HFFc6 (cell line): ENCODE measurements at places on chromosomes 5 and 9.
A peak's percentile ranks its signal among the peaks of the same experiment; 100 is the strongest.

DNA sequence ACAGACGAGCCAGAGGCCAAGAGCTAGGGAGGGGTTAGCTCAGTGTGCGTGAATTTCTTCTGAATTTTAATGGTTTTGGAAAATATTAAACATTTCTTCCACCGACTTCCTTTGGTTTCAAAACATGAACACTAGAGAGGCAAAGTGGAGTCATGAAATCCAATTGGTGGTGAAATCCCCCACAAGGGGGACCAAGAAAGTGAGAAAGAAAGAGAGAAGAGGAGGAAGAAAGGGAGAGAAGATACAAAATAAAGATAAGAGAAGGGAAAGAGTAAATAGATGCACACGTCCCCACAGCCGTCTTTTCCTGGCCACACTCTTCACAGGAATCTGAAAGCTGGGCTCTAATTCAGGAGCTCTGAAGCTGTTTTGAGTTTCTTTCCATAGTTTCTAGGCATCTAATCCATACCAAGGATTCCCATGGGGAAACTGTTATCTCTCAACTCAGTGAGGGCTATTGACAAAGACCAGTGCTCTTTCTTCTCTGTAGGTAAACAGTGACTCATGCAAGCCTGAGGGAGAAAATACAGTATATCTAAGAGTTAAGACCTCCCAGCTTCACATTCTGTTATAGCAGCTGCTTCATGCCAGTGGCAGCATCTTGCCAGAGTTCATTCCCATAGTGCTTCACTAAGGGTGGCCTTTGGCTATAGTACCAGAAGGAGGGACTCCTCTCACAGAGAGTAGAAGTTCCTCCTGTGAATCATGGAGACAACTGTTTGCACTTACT is 115.8 kb upstream of the LIFR start:
- no peak for DNase-seq

- DNase-seq, result peak; percentile 16
Observed at GRCh38 chr5:71475788-71476384, 20.4 kb downstream of the BDP1 start.

DNA sequence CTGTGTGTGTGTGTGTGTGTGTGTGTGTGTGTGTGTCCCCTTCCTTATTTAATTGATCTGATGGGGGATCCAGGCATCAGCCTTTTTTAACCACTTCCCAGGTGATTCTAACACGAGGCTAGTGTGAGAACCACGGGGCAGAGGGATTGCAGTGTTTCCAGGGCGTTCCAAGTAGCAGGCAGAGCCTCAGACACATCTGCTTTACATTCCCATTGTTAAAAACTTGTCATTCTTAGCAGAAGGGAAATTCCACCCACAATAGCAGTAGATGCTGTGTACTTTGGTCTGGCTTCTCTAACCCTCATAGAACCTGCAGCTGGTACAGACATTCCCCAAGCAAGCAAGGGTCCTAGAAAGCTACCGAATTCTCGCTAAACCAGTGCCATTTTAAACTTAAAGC is 81.9 kb upstream of the SLC30A5 start:
- no peak for DNase-seq

- peak; percentile 10 for DNase-seq
Observed at GRCh38 chr5:169906745-169907649, 73.3 kb downstream of the INSYN2B start.

- no peak for DNase-seq
Observed at GRCh38 chr5:118440496-118440895, 547.9 kb downstream of the DTWD2 start.

GRCh38 chr9:93205045-93205768 is 21.3 kb downstream of the WNK2 start:
- DNase-seq, result peak; percentile 30

DNA sequence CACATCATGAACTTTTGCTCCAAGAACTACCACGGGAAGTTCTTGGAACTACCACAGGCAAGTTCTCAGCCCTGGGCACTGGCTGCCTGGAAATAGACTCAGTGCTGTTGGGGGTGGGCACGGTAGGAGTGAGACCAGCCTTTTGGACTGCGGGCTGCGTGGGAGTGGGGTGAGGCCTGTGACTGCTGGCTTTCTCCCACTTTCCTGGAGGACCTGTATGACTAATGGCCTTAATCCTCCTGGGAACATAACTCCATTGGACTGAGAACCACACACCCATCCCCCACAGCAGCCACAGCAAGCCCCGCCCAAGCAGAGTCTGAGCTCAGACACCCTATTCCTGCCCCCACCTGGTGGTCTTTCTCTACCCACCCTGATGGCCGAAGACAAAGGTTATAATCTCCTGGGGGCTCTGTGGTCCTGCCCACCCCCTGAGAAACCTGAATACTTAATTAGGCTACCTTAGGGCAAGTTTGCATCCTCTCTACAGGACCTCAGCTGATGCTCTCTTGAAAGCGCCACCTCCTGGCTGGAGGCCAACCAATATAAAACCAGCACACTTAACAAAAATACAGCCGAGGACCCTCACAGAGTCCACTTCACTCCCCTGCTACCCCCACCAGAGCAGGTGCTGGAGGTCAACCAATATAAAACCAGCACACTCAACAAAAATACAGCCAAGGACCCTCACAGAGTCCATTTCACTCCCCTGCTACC is 112.6 kb downstream of the CACNA1B start:
- no peak for DNase-seq

- no peak for DNase-seq
Observed at GRCh38 chr9:109409773-109410397, 88.2 kb downstream of the PTPN3 start.

DNA sequence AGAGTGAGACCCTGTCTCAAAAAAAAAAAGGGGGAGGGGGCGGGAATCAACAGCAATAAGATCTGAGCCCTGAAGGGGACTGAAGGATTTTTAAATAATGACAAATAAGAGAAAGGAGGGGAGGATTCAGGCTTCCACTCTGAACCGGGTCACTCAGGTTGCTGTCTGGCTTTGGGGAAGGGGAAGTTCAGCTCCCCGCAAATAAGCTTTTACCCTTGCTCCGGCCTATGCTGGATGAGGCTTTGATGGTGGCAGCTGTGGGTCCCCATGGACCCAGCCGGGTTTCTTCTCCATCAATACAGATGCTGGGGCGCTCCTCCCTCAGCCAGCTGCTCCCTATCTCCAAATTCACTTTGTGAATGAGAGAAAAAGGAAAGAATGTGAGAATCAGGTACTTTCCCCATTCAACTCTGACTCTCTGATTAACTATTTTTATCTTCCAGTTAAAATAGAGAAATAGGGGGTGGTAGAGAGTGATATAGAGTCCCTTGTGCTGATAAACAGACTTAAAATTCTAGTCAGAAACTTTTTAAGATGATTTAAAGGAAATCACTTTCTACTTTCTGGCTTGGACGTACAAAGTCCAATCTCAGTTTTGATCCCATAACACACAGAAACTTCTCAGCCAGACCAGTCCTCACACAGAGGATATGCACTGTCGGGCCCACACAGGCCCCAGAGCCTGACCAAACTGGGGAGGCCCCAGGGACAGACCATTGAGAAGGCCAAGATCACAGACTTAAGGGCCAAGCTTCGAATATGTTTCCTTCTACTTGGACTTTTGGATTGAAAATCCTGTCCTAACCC is 39.6 kb downstream of the C5orf15 start:
- DNase-seq, result no peak

GRCh38 chr9:71819115-71819739 is 50.9 kb upstream of the CEMIP2 start:
- DNase-seq, result peak; percentile 36

DNA sequence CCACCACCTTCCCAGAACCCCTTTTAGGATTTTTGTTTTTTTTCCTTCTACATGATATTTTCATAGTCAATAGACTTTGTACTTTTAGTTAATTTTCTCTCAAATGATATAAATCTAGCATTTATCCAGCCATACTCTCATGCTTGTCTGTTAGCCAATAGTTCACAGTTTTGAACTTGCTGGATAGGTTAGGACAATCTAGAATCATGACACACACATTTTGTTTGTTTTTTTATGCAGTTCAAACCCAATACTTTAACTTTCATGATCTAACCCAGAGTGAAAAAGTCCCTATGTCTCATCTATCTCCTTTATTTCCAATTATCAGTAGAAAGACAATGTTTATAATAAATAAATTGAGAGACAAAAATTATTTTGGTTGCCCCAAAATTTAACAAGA is 509.7 kb upstream of the DMAC1 start:
- DNase-seq, result no peak

DNA sequence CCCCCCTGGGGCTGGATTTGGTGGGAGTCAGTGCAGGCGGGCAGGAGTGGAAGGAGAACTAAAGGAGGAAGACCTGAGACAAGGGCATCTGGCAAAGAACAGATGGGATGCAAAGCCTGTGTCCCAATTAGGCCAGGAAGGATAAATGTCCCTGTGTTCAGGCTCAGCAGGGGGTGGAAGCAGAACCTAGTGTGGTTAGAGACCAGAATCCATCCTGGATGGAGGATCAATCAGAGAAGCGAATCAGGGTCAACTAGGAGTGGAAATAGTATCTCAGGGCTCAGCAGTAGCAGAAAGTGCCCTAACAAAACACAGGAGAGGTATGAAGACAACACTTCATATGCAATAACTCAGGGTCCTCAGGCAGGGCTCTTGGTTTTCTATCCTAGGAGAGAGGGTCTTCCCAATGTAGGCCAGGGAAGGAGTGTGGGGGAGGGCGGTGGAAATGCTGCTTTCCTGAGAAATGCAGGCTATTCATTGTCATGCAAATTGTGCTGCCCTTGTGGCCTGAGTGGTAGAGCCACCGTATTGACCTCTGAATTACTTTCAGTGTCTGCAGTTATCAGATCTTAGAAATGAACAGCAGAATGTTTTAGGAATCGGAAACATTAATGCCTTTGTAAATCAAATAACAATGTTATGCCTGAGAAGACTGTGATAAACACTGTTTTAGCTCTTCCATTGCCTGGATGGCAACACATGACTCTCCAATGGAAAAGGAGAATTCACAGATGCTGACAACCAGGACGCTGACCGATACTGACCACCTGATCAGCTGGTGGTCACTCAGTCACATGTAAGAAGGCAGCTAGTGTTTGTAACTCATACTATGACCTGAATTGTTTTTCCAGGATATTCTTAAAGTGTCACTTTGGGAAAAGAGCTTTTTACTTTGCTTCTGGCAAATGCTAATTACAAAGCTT is 323.6 kb downstream of the SEMA5A start:
- DNase-seq, result no peak

DNA sequence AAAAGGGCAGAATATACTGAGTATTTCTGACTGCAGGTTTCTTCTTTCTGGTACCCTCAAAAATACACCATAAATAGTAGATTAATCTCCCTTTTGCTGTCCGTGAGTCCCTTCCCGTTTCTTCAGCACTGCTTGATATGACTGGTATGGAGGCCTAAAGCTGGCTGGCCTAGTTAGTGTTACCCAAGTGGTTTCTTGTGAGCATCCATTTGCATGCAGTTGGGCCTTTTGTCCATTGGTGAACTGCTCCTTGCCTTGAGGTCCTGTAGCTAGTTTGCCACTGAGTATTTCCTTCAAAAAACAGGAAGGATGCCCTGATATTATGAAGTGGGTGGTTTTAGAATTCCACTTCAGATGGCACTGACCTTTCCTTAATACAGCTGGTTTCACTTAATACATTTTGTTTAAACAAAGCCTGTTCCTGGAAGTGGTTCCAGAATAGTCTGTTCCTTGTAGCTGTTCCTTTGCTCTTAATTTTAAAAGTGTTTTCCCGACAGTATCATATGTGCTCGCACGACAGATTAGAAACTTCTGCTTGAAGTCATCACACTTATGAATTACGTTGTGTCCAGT is 40.0 kb upstream of the ABL1 start:
- DNase-seq, result no peak

GRCh38 chr5:8730194-8730593 is 815.7 kb downstream of the SEMA5A start:
- peak; percentile 73 for DNase-seq

DNA sequence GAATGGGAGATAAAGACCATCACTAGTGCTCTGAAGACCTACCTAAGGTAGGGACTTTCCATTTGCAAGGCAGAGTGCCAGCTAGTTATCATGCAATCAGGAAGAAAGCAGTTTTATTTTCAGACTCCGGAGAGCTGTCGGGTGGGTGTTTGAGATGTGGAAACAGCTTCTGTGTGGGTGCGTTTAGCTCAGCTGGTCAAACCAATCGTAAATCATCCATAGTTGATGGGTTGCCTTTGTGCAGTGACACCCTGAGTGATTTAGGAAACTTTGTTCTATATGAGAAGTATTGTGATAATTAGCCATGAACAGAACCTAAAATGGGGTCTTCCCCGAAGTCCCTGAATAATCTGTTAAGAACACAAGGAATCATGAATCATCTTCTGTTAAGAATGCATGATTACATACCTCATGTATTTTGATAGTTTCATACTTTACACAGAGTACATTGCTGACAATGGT is 284.3 kb downstream of the ARHGAP26 start:
- DNase-seq, result no peak

GRCh38 chr5:82466986-82467561 is 188.9 kb upstream of the RPS23 start:
- peak; percentile 38 for DNase-seq

DNA sequence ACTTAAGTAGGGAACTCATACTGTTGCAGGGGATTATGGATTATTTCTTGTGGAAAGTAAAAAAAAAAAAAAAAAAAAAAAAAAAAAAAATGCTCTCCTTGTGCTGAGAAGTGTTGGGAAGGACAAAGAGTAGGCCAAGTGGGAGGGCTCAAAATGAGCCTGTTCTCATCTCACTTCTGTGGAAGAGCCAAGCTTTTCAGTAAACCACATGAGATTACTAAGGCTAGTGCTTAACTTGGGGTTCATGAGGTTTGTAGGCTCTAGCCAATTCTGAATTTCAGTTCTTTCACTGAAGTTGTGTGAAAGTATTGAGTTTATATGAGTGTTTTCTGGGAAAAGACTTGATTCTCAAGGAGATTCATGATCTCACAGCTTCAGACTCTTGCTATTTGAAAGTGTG is 23.0 kb upstream of the CEP78 start:
- no peak for DNase-seq
